Stimulated activated CD8-positive, alpha-beta memory T cell treated with anti-CD3 and anti-CD28 coated beads, Interleukin-4, amount 100 ng/mL, for 1 hour (primary cell): ENCODE measurements at places on chromosomes 6 and 20.

- peak; percentile 38 for DNase-seq
These were observed 19.7 kb downstream of the FAM217A start for GRCh38 chr6:4059115-4059777.

- DNase-seq = no peak
These were observed 28.2 kb upstream of the PAX1 start for GRCh38 chr20:21677261-21677660.

DNA sequence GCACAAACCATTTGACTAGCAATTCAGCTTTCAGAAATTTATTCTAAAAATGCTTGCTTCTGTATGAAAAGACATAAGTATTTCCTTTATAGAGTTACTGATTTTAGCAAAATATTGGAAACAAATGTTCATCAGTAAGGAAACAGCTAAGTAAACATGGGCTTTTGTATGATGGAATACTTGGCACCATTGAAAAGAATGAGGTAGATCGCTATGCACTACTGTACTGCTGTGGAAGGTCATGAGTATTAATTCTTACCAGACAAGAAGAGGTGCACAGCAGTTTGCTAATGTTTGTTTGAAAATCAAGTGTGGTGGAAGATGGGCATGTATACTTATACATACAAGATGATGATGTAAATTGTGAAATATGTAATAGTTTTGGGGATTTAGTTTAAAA lies 73.0 kb downstream of the FARS2 start:
- no peak for DNase-seq

DNA sequence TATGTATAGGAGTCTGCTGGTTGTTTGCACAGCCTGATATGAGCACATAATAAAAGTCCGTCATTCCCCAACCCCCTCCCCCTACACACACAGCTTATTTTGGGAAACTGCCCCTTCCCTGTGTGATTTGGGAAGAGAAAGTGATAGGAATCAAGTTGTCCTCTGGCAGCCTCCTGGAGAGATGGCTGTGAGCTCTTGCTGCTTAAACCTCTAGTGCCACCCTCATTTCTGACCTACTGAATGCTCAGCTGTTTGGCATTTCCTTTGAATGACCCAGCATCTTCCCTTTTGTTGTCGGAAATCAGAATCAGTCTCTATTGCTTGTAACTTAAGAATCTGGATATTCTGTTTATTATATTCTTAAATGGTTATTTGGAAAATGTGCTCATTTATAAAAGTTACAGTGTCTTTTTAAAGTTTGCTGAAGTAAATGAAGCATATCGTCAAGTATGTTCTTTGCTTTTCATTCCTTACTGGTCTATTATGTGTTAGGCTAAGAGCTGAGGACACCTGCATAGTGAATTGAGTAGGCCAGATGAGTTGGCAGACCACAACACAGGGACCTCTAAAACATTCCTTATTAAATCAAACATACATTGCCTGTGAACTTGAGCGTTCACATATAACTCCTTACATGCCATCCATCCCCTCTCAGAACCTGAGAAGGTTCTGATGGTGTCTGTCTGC lies 5.5 kb downstream of the RWDD2A start:
- DNase-seq = no peak

DNA sequence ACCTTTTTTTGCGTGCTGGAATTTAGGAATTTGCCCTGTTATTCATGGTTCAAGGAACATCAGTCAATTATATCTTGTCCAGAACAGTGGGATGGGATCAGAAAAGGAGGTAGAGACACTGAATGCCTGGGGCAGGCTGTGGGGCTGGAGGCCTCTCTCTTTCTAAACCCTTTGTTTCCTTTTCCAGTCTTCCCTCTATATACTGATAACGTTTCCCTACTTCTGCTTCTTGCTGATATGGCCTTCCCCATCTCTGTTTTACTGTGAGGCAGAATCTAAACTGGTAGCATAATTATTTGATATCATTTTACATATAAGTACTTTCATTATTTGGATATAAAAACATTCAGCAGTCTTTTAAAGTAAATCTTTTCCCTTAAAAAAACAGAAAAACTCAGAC lies 67.5 kb downstream of the DNAH8 start:
- DNase-seq = no peak

- DNase-seq = no peak
These were observed 312.9 kb downstream of the BTBD9 start for GRCh38 chr6:38326837-38327236.

- no peak for DNase-seq
These were observed 1242.1 kb downstream of the HACE1 start for GRCh38 chr6:103617642-103618041.

- DNase-seq = no peak
These were observed 7.9 kb downstream of the GNL1 start for GRCh38 chr6:30548375-30548774.

DNA sequence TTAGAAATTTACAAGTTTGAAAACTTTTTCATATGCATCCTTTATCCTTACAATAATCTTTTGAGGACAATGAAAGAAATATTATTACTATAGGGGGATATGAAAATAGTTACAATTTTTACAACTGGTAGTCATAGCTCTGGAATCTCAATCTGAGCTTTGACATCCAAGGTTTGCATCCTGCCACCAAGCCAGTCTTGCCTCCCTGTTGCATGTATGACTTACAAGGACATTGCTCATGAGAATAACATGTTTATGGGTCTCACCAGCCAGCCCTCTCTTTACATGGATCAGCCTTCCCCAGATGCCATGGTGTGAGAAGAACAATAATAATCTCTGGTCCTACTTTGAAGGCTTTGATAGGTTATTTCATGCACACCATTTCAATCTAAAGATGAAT lies 67.5 kb downstream of the THEMIS start:
- no peak for DNase-seq

DNA sequence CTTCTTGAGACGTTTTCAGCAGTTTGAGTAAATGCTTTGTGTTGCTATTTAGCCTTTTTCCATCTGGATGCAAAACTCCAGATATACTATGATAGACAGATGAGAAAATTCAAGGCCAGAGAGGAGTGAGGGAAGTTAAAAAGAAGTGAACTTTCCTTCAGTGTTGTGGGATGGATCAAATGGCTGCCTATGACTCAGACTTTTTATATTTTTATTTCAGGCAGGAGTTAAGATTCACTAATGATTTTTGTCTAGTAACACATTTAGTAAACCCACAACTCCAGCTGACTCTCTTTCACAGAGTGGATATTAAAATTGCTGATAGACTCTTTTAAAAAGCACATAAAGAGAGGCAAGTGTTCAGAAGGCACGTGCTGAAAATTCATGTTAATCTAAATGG lies 23.2 kb upstream of the PTCHD4 start:
- no peak for DNase-seq

- DNase-seq = no peak
These were observed 31.9 kb downstream of the C6orf89 start for GRCh38 chr6:36917541-36918193.

DNA sequence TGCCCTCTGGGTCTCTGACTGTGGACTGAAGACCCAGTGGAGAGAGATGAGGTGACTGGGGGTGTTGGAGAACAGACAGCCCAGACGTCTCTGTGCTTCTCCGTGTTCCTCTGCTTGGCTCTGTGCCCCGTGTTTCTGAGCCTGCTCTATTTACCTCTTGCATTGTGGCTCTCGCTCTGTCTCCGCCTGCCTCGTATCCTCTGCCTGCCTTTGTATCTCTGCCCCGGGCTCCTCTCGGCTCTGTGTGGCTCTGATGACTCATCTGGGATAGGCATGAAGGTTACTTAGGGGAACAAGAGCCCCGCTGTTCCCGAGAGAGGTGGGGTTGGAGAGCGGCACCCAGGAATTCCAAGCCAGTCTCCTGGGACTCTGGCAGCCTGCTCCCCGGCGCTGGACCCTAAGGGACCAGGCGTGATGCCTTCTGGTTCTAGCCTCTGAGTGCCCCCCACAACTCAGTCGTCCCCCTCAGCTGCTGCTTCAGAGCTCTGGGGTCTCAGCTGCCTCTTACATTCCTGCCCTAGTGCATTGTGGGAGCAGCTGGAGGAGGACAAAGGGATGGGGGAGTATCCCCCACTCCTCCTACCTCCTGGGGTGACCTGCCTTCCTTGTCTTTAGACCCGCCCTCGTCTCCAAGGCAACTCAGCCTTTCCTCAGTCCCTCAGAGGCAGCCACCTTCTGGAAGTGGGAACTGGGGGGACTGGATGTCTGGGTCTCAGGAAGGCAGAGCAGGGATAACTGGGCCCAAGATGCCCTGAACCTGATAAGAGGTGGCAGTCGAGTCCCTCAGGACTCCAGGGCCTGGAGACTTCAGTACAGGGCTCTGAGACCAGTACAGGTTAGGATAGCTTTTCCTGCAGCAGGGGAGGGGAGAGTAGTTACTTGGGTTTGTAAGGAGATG lies 1.9 kb downstream of the DDR1 start:
- DNase-seq = no peak

- no peak for DNase-seq
These were observed 289.6 kb downstream of the PREX1 start for GRCh38 chr20:48538058-48538825.

DNA sequence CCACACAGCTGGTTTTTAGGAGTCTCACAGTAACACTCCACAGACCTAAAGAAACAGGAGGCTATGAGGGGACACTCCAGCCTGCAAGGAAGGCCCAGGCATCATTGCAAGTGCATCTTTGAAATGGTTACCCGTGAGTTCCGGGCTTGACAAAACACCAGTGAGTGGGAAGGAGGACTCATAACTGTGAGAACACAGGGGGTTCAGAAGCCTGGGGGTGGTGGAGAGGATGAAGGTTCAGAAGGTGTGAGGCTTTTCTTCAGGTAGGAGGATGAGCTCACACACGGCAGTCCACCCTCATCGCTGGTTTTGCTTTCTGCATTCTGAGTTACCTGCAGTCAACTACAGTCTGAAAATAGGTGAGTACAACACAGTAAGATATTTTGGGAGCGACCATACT lies 39.9 kb downstream of the MAP7 start:
- DNase-seq = no peak
